Large intestine (tissue), 12 donors: ENCODE measurements at places on chromosomes 5 and 9. TPM values are rescaled to one million over a fixed set of nuclear protein-coding genes. Genes with fewer than 3 reads are reported as not detected.

DNA sequence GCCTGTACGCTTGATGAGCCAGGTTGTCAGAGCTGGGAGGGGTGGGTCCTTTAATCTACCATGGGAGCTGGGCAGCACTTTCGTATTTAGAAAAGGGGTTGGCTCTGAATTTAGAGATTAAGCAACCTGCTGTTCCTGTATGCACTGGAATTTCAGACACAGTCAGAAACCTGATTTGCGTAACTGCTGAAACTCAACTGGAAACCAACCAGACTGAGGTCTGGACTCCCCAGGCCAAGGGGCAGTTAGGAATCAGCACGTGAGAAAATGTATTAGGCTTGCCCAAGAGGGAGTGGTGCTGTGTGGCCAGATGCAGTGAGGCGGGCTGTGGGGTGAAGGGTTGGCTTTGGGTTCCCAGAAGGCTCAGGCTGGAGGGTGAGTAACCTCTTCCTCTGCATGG is 235.0 kb downstream of the GOLPH3 start:
- H3K36me3 ChIP-seq, result no peaks in the 10 kb centered on the region
- no peak overlapping the region for H3K27ac ChIP-seq
- H3K27me3 ChIP-seq, result no peaks in the 10 kb centered on the region
- no peak for DNase-seq

GRCh38 chr5:83474161-83474796 is 2.7 kb downstream of the VCAN start:
- peak overlapping the region; percentile 62 for H3K27ac ChIP-seq
- peak overlapping the region; percentile 48 for H3K4me3 ChIP-seq

- no peak overlapping the region for H3K27ac ChIP-seq
- H3K4me3 ChIP-seq, result no peak overlapping the region
- H3K36me3 ChIP-seq, result no peaks in the 10 kb centered on the region
- DNase-seq, result no peak
- H3K4me1 ChIP-seq, result no peaks in the 10 kb centered on the region
These were observed 22.0 kb downstream of the ENHO start for GRCh38 chr9:34500623-34501267.

DNA sequence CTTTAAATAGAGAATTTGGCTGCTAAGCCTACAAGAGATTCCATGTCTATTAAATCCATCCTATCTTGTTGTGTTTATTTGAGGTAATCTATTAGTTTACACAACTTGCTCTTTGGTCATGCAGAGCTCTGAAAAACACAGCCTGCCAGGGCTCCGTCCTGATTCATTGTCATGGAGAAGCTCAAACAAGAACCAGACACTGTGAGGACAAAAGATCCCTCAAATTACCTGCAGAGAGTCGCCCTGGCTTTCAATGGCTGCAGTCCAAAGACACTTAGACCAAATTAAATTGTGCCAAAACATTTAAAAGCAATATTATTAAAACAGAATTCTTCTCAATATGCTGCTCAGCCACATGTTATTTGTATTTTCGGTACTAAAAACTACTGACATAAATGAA is 60.1 kb downstream of the CDH18 start:
- H3K4me1 ChIP-seq, result no peaks in the 10 kb centered on the region
- no peak overlapping the region for H3K27ac ChIP-seq
- H3K36me3 ChIP-seq, result no peaks in the 10 kb centered on the region
- H3K27me3 ChIP-seq, result no peaks in the 10 kb centered on the region
- DNase-seq, result no peak
- no peak overlapping the region for H3K4me3 ChIP-seq

The C1QTNF2 gene
- polyA plus RNA-seq, result 3.1 TPM

The CARTPT gene
- polyA plus RNA-seq, result 8.5 TPM
